Smooth muscle cell of the umbilical artery (primary cell): ENCODE measurements at places on chromosomes 7 and 10. TPM values are rescaled to one million over a fixed set of nuclear protein-coding genes. Genes with fewer than 3 reads are reported as not detected.

SCART1 gene
- 1.5 and 2.7 TPM in 2 replicates for total RNA-seq

EN2 gene
- total RNA-seq, result under 0.01 TPM in 1 of 2 replicates, not detected in the other

POLR2J2 gene
- total RNA-seq, result 2.3 and 2.7 TPM in 2 replicates

PTN gene
- total RNA-seq, result 4.4 and 7.7 TPM in 2 replicates

MYL7 gene
- not detected in 2 replicates for total RNA-seq

TDRD1 gene
- 0.05 TPM in 1 of 2 replicates, not detected in the other for total RNA-seq

ZNF425 gene
- 3.6 and 4.5 TPM in 2 replicates for total RNA-seq
